ENCODE measurements at places on chromosomes 1 and 21. TPM values are rescaled to one million over a fixed set of nuclear protein-coding genes. Genes with fewer than 3 reads are reported as not detected.

The NOS1AP gene
- 12.2 TPM for total RNA-seq

The RAB42 gene
- total RNA-seq, result 1.6 TPM

The COL11A1 gene
- total RNA-seq, result 0.07 TPM

The UMODL1 gene
- not detected for total RNA-seq

The LRRN2 gene
- total RNA-seq, result 0.81 TPM

The FMO5 gene
- total RNA-seq, result 4.7 TPM

The EXO5 gene
- 2.2 TPM for total RNA-seq

The ADGRL2 gene
- 53.3 TPM for total RNA-seq

The PGLYRP3 gene
- not detected for total RNA-seq

The CCDC185 gene
- not detected for total RNA-seq

The CLDN17 gene
- total RNA-seq, result not detected

The CENPF gene
- total RNA-seq, result 1.8 TPM

The S100A7 gene
- total RNA-seq, result not detected

The ADAMTSL4 gene
- 28.4 TPM for total RNA-seq

The ELF3 gene
- 0.95 TPM for total RNA-seq

The RNF223 gene
- 0.71 TPM for total RNA-seq

The ZNF683 gene
- not detected for total RNA-seq

The TNFRSF9 gene
- total RNA-seq, result not detected

The SWT1 gene
- total RNA-seq, result 9.2 TPM

The EXO1 gene
- total RNA-seq, result 0.42 TPM

The BMP8A gene
- total RNA-seq, result not detected

The HMCN1 gene
- total RNA-seq, result 191 TPM

The CFH gene
- 467 TPM for total RNA-seq

The FAAP20 gene
- 52.6 TPM for total RNA-seq

The NBPF6 gene
- total RNA-seq, result not detected

Measured in thoracic aorta (tissue), 2 donors.